ENCODE measurements at places on chromosomes 7 and 10.

DNA sequence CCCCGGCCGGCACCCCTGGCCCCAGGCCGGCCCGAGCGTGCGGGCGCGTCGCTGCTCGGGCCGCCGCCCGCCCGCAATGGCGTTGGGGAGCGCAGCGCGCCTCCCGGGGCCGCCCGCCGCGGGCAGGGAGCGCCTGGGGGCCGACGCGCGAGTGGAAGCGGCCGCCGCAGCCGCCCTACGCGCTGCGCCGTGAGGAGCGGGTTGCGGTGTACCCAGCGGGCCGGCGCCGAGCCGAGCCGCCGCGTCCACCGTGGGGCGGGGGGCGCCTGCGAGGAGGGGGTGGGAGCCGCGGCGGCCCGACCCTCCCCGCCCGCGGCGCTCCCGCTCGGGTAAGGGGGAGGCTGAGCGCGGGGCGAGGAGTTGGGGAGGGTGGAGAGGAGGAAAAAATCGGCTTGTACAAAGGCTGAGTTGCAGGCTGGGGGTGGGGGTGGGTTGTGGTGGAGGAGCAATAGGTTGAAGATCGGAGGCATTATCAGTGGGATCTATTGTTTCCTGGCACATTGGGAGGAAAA is 473 bp downstream of the PPP1R9A start:
- DNase-seq: no peak

DNA sequence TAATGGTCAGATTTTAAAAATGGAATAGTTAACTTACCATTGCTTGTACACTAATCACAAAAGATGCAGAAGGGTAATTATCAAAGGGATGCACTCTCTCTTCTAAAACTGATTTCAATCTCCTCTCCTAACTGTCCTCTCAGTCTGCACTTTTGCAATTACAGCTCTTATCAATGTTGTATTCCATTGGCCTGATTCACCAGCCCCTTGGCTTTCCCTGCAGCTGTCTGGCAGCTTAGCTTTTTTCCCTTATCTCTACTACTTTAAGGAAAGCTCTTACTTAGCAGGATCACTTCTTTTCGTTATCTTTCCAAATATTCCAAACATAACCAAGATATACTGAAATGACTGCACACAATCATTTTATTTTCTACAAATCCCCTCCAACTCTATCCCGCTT is 448.8 kb downstream of the GRM8 start:
- DNase-seq: no peak

DNA sequence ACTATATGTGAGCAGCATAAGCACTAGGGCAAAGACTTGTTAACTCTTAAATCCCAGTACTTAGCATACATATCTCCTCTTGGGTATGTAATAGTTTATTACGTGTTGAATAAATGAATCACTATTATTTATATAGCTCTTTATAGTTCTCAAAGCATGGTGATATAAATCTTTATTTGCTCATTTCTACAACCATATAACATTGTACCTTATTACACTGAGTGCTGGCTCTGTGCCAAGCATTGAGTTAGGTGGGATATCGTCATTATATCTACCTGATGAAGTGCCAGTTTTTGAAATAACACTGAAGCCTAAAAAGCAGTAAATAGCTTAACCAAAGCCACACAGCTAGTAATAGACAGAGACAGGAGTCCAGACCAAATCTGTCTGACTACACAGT is 27.9 kb downstream of the AHR start:
- no peak for DNase-seq

GRCh38 chr10:12656518-12657142 is 307.3 kb downstream of the CAMK1D start:
- DNase-seq: no peak

DNA sequence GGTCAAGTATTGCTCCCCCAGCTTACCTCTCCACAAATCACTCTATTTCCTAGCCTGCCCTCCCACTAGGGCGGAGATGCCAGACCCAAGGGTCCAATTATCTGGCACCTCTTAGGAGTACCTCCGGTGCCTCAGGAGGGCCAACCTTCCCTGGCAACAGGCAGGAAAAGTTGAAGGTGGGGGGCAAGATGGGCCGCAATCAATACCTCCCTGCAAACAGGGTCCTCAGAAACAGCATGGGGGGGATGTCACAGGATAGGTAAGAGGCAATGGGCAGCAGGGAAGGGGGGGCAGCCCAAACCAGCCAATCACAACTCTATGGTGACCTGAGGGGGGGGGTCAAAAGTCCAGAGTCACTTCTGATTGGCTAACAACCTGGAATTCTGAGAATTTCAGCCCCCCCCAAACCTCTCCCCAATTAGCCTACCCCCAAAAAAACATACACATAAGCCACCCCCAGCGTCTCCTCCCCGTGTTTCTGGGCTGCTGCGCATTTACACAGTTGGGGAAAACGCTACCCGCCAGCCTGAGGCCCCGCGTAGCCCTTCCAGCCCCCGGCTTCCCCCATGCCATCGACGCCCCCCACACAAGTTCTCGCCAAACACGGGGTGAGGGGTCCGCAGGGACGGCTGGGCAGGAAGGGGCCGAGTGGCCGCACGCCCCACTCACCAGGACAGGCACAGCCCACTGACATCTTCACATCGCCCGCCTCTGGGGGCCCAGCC is 589 bp downstream of the LDB1 start:
- no peak for DNase-seq

GRCh38 chr10:62502995-62503613 is 128.9 kb downstream of the ZNF365 start:
- no peak for DNase-seq

GRCh38 chr7:155002411-155003091 is 373 bp downstream of the PAXIP1 start:
- no peak for DNase-seq

- no peak for DNase-seq
Measured at GRCh38 chr7:150722431-150722931, 6.1 kb downstream of the GIMAP1 start.

DNA sequence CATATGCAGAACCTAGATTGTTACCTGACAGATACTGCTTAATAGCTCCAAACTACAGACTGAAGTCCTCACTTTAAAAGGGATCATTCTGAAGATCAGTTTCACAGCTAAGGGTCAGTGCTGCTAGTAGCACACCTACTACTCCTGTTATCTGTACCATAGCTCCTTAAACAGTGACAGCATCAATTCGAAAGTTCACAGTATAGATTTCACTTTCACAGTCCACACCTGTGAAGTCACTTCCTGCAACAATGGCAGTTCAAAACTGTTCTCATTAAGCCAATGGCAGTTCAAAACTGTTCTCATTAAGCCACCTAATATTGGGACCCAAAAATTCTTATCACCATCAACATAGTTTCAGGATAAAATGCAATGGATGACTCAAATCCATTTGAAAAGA is 10.7 kb upstream of the FHIP2A start:
- DNase-seq: no peak

DNA sequence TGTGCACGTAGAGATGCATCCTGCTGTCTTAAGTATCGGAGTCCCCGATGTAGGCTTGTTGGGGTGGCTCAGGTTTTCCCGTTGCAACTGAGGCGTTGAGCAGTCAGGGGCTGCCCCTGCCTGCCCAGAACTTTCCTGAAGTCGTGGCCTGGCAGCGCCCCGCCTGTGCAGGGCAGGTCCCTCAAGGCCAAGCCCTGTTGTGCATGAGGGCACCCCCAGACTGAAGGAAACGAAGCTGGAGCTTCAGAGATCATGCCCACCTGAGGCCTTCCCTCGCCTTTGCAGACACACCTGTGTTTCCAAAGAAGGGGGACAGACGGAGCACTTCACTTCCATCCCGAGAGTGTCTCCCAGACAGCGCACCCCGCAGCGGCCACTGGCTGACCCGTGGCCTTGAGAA is 121.1 kb downstream of the NKX6-2 start:
- no peak for DNase-seq

DNA sequence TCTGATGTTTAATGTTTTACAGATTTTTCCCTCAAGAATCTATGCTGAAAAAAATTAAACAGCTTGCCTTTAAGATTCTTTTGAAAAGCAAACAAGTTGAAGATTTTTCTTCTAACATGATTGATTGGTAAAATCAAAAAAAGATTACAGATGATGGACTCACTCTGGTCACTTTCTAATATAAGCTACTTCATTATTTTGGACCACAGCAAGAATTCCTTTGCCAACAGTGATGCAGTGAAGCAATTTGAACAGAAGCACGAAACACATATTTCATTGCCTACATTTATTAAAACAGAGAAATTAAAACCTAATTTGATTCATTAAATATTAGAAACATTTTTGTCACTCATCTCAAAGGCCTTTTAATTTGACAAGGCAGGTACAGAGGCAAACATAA is 82.1 kb upstream of the SGCE start:
- no peak for DNase-seq

DNA sequence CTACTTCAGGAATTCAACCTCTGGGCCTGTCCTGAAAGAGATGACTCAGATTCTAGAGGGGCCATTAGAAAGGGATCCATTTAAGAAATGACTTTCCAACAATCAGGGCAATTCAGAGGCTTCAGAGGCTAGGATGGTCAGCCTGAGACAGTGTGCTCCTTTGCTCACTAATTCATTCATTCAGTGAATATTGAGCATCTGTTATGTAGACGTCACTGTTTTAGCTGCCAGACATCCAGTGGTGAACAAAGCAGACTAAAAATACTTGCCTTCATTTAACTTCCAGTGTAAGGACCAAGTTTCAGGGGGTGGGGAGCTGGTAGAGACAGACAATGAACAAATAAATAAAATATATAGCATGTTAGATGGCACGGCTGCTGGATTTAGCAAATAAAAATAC is 1.6 kb downstream of the KIAA1217 start:
- no peak for DNase-seq

- no peak for DNase-seq
Measured at GRCh38 chr7:7789551-7789988, 71.2 kb upstream of the RPA3 start.

- no peak for DNase-seq
Measured at GRCh38 chr7:158371856-158372255, 215.8 kb downstream of the PTPRN2 start.

- DNase-seq: no peak
Measured at GRCh38 chr10:6065406-6065805, 3.2 kb upstream of the IL2RA start.

DNA sequence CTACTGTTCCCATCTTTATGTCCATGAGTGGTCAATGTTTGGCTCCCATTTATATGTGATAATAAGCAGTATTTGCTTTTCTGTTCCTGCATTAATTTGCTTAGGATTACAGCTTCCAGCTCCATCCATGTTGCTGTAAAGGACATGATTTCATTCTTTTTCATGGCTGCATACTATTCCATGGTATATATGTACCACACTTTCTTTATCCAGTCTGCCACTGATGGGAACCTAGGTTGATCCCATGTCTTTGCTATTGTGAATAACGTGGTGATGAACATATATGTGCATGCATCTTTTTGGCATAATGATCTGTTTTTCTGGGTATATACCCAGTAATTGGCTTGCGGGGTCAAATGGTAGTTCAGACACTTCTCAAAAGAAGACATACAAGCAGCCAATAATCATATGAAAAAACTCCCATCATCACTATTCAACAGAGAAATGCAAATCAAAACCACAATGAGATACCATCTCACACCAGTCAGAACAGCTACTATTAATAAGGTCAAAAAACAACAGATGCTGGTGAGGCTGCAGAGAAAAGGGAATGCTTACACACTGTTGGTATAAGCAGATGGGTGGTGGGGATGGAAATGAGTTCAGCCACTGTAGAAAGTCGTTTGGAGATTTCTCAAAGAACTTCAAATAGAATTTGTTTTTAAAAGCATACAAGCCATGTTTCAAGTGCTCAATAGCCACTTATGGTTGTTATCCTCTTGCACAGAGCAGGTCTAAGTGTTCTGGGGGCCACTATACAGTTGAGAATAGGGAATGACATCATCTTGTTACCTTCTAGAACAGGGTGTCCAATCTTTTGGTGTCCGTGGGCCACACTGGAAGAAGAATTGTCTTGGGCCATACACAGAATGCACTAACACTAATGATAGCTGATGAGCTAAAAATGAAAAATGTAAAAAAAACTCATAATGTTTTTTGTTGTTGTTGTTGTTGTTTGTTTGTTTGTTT is 23.2 kb upstream of the SDK1 start:
- no peak for DNase-seq

DNA sequence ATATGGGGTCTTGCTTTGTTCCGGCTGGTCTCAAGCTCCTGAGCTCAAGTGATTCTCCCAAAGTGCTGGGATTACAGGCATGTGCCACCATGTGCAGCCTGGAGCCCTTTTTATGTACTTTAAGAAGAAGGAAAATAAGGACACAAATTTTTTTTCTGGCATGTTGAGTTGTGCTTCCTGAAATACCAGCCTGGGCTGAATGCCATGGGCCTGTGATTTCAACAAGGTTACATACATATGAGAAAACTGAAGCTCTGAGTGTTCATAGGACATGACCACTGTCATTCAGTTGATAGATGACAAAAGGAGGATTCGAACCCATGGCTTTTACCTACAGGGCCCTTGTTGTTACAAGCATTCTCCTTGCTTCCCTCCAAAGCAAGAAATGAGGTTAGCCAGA is 36.1 kb downstream of the ST8SIA6 start:
- DNase-seq: no peak

DNA sequence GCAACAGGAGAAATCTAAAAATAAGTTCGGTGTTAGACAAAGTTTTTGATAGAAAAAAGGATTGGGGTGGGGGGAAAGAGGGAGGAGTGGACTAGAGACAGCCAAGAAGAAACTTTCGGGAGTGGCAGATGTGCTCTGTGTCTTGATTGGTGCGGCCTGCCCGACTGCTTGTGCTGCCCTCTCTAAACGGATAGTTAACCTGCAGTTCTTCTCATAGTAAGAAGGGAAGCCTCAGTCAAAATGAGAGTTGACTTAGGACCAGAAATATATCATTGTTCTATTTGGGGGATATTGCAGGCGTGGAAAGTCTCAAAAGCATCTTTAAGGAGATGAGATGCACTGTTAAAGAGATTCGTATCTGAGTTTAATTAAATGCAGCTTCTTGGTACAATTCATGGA is 39.3 kb downstream of the UBE3C start:
- DNase-seq: no peak

DNA sequence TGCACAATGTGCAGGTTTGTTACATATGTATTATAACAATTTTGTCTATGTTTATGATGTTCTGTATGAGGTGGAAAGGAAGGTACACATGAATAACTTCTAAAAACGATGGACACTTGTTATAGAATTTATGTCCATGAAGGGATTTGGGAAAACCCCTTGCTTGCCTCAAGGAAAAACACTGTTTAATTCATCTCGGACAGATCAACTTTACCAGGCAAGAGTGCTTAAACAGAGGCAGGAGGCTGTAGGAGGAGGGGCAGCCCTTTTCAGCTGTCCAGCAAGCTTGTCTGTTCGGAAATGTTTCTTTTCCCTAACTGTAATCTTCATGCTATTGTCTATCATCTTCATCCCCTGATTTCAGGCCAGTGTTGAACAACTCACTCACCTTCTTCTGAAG is 200.9 kb downstream of the CDC14C start:
- no peak for DNase-seq

DNA sequence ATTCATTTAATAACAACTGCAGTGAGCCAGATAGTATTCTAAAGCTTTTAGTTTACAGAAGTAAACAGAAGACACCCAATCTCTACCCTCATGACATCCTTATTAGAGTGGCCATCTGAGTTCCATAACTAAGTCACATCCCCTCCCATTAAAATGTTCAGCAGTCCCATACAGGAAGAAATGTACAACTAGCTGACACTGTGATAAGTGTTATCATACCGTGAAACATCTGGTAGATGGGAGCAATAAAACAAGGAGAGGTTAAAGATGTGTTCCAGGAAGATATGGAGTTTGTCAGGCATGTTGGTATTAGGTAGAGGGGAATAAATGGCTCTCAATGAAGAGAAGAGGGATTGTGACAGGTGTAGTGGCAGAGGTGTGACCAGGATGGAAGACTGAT is 60.5 kb upstream of the CAV2 start:
- DNase-seq: no peak

GRCh38 chr10:104077663-104078151 is 8.0 kb downstream of the COL17A1 start:
- no peak for DNase-seq

All from stimulated activated CD4-positive, alpha-beta T cell treated with anti-CD3 and anti-CD28 coated beads, TNF-alpha, amount 100 ng/mL, for 4 hours (primary cell).